H9 (cell line): ENCODE measurements at places on chromosomes 5 and 9. TPM values are rescaled to one million over a fixed set of nuclear protein-coding genes. Genes with fewer than 3 reads are reported as not detected.

DNA sequence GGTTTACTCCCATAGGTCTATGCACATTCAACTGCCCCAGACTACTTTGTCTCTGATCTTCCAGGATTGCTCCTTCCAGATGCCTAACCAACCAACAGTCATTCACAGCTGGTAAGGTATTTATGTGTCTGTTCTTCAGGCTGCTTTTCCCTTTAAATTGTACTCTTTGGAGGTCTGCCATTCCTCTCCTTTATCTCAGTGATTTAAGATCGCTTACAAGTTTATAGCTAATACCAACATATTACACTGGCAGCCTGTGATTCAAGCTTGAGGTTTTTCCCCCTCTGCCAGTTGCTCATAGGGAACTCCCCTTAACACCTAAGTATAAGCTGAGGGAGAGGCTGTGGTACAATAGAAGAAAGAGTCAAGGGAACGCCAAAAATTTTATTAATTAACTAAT is 711.7 kb upstream of the EDIL3 start:
- no peak for DNase-seq

DNA sequence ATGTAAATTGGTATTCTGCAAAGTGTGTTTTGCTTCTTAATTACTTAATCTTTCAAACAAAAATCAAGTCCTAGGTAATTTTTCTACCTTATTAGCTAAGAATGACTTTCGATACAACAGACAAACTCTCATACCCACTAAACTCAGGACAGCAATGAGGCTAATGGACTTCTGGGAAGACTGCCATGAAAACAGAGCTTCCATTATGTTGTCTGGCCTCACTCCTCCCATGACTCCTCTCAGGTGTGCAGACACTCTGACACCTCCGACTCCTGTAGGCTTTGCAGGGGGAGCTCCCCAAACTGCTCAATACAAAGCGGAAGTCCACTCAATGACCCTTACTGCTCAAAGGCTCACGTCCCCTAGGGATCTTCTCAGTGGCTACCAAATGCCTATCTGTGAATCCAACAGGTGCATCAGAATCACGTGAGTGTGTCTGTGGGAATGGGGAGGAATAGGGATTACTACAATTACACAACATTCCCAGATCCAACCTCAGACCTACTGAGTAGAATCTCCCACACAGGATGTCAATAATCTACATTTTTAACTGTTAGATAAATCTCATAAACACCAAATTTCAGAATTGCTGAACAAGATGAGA is 289.9 kb downstream of the RAB3C start:
- DNase-seq: no peak

DNA sequence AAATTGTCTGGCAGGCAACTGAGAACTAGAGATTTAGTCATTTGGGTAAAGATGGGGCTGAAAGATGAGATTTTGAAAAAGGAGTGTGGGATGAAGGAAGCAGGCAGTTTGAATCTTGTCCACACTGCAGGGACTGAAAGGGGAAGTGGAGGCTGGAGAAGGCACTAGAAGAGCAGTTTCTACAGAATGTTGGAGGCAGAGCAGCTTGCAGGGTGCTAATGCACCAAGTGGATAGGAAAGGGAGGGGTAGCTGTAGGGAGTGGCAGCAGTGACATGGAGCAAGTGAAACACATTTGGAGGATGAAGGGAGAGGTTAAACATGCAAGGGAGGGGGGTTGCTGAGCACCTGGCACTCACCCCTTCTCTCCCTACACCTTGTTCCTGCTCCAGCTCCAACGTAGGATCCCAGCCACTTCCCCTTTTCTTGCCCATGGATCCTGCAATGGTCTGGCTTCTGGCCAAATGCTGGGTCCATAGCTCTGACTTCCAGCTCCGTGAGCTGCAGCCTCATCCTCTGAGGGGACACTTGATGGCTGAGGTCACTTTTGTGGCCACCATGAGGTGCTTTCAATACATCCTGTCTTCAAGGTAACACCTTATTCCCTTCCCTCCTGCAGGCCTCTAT is 30.0 kb upstream of the FGD3 start:
- no peak for DNase-seq

- no peak for DNase-seq
These were observed 22.7 kb downstream of the TERT start for GRCh38 chr5:1272201-1272600.

DNA sequence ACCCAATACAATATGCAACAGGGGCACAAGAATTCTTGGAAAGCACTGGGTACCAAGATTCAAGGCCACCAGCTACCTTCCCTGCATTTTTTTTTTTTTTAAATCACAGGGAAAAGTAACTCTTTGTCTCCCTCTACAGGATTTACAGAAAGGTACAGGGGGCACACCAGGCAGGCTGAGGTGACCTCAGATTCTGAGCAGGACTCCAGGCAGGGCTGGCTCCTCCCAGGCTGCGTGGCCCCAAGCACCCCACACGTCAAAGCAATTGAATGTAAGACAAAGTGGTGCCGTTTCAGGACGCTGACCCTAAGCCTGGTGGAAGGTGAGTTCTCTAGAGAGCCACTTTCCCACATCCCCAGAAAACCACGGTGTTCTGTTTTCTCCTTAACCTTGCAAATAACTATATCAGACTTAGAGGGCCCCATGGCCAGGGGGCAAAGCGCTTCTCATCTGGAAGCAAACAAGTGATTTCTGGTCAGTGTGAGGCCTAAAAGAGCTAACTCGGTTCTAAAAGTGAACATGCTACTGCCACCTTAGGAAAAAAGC is 222.6 kb downstream of the ROR2 start:
- peak; percentile 67 for DNase-seq

DNA sequence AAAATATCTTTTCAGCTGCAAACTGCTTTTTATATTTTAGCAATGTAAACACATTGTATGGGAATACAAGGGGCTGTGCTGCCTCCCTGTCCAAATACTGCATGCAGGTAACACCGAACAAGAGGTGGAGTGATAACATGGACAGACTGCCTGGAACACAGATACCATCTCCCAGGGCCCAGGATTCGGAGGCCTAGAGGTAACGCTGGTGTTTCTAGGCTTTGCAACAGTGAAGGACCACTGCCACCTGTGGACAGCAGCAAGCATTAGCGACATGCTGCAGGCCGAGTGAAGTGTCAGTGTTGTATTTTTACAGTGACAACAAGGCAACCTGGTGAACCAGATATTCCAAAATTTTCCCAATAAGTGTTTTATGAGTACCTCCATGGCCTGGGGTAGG is 379.1 kb downstream of the DMRT2 start:
- no peak for DNase-seq

DNA sequence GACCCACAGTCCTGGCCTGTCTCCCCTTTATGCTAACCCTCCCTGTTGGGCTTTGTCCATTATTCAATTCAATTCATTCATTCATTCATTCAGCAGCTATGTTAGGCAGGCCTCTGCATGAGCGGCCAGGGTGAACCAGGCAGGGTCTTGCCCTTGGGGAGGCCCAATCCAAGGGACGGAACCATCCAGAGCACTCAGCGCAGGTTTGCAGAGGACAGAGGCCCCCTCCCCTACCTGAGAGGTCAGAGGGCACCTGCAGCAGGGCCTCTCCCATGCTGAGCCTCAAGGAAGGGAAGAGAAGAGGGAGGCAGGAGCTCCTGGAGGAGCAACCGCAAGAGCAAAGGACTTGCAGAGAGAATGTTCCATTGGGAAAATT is 61.4 kb downstream of the C9orf50 start:
- no peak for DNase-seq

GRCh38 chr5:54881286-54882005 is 103.9 kb downstream of the ESM1 start:
- DNase-seq: no peak

DNA sequence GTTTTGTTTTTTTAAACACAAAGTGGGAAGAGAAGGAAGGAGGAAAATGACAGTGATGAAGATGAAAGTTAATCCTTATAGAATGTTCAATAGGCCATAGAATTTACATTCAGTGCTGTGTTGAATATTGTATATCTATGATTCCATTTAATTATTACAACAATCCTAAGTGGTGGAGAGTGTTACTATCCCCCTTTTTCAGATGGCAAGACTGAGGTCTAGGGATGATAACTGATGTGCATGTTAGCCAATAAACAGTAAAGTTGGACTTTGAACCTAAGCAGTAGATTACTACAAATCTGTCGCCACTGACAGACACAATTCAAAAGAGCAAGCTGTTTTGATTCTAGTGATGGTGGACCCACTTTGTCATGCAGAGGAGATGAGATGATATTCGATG is 237.9 kb downstream of the ARHGAP26 start:
- DNase-seq: no peak

DNA sequence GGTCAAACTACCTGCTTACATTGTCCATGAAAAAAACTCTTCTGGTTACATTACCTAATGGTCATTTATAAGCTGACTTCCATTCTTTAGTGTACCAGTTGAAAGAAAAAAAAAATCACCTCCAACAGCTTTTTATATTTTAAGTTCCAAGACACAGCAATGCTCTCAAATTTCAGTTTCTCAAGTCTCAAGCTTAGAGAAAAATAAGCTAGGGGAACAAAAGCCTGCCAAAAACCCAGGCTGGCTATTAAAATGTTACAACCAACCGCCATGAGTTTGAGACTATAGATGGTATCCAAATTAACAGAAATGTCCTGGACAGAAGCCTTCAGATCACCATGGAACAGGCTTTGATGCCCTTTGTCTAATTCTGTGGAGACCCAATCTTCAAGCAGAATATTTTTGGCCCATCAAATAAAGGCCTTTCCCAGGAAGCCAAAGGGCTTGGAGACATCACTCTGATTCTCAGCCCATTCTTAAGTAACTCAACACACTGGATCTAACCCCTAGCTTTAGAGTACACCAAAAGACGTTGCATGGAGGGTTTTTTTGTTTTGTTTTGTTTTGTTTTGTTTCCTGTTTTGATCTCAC is 343.7 kb downstream of the GLIS3 start:
- no peak for DNase-seq

- no peak for DNase-seq
These were observed 28.6 kb downstream of the NKD2 start for GRCh38 chr5:1037123-1037670.

GRCh38 chr9:38659538-38659937 is 39.1 kb upstream of the ANKRD18A start:
- no peak for DNase-seq

GRCh38 chr9:5982317-5982716 is 33.1 kb downstream of the RANBP6 start:
- DNase-seq: no peak

DNA sequence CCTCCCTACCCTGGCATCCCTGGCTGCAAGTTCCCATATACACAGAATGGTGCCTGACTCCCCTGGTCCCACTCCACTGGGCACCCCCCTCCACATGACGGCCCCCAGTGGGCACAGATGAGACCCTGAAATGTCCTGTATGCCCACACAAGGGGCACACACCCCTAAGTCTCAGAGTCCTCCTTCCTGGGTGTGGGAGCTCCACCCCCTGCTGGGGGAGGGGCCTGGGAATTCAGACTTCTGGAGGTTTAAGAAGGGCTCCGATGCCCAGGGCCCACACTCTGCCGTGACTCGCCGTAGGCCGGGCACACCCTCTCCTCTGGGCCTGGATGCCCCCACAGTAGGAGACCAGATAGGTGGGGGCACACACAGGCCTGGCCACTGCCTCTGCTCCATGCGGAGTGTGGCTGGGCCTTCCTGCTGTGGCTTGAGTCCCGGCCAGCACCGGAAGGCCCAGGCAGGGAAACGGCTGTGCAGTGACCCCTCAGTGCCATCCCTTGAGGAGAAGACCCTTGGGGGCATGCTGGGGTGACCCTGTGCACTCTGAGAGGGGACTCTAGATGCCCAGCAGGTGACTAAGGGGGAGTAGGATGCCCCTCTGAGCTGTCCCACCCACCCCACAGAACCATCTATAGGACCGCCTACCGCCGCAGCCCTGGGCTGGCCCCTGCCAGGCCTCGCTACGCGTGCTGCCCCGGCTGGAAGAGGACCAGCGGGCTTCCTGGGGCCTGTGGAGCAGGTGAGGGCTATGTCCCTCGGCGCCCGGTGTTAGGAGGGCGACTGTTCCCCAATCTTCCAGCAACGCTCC is 6.5 kb downstream of the EGFL7 start:
- DNase-seq: no peak

Gene SPATA9
- total RNA-seq: not detected in 2 replicates

Gene ABCA1
- 16.2 and 16.6 TPM in 2 replicates for total RNA-seq

Gene C9orf152
- not detected in 2 replicates for total RNA-seq

Gene FBXL7
- total RNA-seq: 13.7 and 14.6 TPM in 2 replicates

Gene DDX4
- not detected in 2 replicates for total RNA-seq

Gene PAEP
- total RNA-seq: not detected in 2 replicates

Gene IL31RA
- total RNA-seq: 0.11 TPM in 1 of 2 replicates, not detected in the other

Gene ZFR
- total RNA-seq: 61.8 and 62.4 TPM in 2 replicates
